Stimulated activated CD8-positive, alpha-beta memory T cell treated with anti-CD3 and anti-CD28 coated beads, Interleukin-4, amount 100 ng/mL, for 1 hour (primary cell): ENCODE measurements at places on chromosomes 5 and 9.

DNA sequence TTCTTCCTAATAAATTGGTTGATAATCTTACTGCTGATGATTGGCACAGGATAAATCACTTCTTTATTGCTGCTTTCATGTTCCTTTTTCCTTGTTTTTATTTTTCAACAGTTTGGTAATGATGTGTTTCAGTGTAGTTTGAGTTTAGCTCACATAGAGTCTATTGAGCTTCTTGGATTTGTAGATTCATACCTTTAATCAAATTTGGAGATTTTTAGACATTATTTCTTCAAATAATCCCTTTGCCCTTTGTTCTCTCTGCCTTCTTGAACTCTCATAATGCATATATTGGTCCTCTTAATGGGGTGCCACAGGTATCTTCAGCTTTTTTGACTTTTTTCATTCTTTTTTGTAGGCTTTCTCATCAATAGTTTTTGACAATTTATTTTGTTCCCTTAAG is 275.3 kb downstream of the TLE4 start:
- no peak for DNase-seq

DNA sequence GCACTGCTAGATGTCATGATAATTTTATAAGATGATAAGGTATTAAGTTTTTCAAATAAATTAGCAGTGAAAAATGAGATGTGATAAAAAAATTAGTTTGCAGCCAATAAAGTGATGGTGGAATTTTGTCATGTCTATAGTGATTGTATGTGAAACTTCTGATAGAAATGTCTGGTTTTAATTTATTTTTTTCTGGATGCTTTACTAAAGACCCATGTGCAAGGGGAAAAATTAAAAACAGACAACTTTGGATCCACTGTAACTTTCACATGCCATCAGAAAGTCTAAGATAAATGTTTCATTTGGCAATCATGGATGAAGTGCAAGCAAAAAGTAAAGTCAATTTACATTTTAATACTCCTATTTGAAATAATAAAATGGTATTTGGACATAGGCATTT is 4.4 kb upstream of the NDUFS4 start:
- DNase-seq: no peak

- DNase-seq: no peak
These were observed at the start of gene RASEF for GRCh38 chr9:83062651-83063527. RASEF (minus strand) TSS chr9:83063142; CDS start chr9:83062867, 275 bp downstream.

DNA sequence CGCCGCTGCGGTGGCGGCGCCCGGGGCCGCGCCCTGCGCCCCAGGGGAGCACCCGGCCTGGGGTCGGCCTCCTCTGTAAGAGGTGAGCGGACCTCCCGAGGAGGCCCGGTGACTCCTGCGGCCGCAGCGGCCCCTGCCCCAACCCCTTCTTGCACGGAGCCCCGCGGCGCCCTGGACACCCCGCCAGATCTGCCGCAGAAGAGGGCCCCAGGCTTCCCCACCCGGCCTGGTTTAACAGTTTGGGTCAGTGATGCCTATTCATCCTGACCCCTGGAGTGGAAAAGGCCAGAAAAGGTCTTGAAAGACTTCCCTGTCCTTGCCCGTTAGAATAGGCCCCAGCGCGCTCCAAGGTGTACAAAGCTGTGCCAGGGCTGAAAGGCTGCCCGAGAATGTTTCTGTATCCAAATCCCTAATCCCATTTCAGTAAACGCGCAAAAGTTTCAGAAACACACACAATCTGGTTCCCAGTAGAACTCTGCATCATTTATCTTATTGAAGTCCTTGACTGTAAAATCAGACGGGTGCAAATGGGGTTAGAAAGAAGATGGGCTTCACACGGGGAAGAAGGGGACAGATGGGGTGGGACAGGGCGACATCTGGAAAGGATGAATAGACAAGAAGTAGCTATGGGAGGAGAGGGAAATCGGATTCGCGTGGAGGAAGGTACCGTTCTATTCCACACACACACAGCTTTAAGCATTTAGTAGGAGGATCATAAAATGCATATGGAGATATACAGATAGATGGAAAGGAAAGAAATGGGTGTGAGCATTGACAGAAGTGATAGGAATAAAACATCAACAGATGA is 1.1 kb upstream of the SSBP2 start:
- no peak for DNase-seq

DNA sequence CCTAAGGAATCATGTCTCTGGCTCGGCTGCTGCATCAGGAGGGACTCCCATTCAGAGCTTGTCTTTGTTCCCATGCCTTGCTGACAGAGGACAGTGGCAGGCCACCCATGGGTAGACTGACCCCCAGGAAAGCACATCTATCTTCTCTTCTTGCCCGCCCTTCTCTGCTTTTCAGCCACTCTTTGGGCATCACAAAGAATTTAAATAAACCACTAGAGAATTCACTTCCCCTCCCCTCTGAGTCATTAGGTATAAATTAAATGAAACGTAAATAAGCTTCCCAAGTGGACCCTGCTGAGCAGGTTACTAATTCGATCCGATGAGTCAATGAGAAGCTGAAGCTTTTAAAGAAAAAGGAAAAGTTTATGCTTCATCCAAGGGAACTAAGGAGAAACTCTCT is 97.0 kb downstream of the DRD1 start:
- DNase-seq: no peak

- DNase-seq: no peak
These were observed 421 bp downstream of the RUSC2 start for GRCh38 chr9:35490155-35490909.
